ENCODE measurements at places on chromosomes 2 and 18.

DNA sequence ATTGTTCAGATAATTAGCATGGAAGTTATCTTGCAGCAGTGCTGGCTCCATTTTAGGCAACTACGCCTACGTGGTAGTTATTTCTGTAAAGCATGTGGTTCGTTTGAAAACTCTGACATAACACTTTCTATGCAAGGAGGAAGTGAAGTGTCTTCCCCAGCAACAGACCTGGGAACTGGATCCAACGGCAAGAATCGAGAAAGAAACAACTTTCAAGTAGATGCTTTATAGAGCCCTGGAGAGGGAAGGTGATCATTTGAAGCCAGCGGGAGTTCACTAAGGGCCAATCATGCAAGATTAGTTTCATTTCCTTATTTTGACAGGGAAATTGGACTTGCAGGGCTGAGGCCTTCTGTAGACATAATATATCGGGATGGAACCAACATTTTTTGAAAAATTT lies 218.3 kb downstream of the ACKR3 start:
- DNase-seq: no peak

DNA sequence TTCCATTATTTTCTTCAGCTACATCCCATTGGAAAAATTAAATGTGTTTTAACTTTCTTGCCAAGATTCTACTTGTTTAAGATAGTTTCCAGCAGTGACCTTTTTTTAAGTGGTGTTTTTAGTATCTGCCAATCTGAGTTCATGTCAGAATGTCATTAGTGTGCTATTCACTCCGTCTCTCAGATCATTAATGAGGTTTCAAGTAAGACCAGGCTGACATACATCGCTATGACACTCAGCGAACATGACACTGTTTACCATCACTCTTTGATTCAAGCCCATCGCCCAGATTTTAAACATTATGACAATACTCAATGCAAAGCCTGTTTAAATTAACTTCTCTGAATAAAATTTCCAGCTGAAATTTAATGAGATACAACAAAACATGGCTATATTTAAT lies 272.0 kb upstream of the KYNU start:
- DNase-seq: no peak

- DNase-seq: no peak
Observed at GRCh38 chr18:3157606-3158005, 62.2 kb downstream of the MYOM1 start.

- no peak for DNase-seq
Observed at GRCh38 chr2:215917953-215918620, 95.3 kb downstream of the MREG start.

GRCh38 chr2:180829836-180830235 lies 150.6 kb upstream of the UBE2E3 start:
- no peak for DNase-seq

- DNase-seq: no peak
Observed at GRCh38 chr2:224999754-225000153, 42.5 kb downstream of the DOCK10 start.

DNA sequence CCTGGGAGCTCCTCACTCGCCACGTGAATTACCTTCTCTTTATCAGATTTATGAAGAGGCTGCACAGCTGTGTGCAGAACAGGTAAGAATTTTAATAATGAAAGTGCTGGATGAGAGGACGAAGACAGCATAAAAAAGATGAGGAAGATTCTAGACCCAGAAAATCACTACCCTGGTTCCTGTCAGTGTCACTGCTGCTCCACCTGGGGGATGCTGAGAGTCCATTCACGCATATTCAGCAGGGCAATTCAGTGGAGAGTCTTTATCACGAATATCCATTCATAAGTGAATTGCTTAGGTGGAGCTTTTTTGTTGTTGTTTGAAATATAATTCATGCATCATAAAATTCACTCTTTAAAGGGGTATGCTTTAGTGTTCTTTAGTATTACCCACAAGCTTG lies 52.0 kb downstream of the MRPL33 start:
- DNase-seq: no peak

GRCh38 chr2:161028581-161028980 lies 131.6 kb upstream of the TANK start:
- DNase-seq: no peak

DNA sequence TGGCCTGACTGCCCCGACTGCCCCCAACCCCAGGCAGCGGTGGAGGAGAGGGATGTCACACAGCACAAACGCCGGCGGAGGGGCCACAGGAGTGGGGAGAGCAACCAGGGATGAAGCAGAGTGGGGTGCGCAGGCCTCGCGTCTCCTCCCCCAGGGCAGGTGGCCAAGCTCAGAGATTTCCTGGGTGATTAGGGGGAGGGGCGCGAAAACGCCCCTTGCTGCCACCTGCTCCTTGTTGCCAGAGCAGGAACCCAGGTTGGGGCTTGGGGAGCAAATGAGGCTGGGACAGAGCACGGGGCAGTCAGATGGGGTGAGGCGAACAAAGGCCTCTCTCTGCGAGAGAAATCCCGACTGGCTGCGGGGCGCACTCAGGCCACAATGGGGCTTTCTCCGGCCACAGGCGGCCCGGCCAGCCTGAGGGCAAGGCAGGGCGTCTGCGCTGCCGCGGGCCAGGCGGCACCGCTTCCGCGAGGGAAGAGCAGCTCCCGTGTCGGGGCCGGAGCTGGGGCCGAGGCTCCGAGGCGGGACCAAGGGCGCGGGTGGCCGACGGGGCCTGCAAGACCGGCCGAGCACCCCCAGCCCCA lies 11.5 kb downstream of the TEX44 start:
- DNase-seq: peak; percentile 66

DNA sequence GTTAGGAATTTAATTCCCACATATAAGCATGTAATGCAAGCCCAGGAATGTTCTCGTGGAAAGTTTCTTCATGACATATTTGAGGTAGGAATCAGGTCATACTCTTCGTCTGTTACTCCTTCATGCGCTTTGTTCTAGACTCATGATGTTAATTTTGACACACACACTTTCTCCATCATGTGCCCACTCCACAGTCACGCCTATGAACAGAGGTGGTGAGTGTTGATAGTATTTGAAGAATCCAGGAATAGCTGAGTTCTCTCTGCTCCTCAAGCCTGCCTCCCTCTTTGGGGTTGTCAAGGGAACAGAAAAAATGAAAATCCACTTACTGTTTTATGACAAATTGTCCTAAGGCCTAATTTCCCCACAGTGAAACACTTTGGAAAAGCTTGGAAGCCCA lies 117.3 kb upstream of the SERPINE2 start:
- no peak for DNase-seq

DNA sequence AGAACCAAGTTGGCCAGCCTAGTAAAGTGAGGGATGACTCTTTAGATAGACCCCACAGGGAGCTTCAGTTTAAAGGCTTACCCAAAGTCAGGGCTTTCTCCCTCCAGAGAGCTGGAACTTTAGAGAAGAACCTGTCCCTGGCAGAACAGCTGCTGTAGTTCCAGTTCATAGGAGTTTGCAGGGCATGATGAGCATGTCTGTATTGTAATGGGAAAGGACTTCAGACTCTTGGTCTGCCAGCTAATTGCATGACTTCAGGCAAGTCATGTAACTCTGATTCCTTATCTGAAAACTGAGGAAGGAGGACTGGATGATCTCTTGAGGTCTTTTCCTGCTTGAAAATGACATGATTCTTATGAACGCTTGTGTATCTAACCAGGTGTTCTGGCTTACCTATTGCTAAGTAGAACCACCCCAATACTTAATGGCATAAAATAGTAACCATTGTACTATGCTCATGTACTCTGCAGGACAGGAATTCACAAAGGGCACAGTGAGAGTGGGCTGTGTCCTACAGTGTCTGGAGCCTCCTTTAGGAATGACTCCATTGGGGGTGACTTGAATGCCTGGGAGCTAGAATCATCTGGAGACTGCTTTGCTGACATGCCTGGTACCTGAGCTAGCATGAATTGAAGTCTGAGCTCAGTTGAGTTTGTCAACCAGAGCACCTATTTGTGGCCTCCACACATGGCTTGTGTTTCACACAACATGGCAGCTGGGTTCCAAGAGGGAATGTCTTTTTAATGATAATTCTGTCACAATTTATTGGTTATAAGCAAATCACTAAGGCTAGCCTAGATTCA lies 18.9 kb downstream of the SP5 start:
- DNase-seq: no peak

- peak; percentile 29 for DNase-seq
Observed at GRCh38 chr2:188765522-188766470, 208.4 kb upstream of the COL3A1 start.

GRCh38 chr2:556485-556884 lies 120.7 kb downstream of the TMEM18 start:
- no peak for DNase-seq

DNA sequence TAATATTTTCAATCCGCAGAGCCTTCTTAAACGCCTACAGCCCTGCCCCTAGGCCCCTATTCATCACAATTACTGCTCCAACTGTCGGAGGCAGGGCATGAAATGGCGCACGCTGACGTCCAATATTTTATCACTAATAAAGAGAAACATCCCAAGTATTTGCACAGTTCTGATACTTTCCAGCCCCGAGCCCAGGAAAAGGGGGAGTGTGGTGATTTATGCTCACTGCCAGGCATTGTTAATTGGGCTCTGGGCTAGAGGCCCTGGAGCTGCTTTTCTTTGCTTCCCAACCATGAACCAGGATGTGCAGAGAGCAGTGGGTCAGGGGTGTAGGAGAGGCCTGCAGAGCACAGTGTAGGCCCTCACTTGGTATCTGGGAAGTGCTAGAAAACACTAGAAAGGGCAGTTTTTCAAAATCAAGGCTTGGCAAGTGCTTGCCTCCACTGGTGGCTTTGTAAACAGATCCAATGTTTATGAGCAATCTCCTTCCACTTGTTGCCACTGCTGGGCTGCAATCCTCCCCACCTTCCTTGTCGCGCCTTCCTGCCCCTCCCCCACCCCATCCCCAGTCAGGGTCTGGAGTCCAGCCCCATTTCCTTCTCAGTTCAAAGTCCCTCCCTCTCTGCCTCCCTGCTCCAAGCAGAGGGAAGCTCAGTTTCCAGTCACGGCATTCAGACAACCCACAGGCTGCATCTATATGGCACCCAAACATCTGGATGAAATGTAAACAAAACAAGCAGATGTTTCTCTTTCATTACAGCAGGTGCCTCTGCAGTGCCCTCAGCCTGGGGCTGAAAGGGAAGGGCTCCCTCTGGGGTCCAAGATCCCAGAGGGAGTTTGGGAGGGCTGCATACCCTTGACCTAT lies 83.9 kb upstream of the PKDCC start:
- peak; percentile 72 for DNase-seq

DNA sequence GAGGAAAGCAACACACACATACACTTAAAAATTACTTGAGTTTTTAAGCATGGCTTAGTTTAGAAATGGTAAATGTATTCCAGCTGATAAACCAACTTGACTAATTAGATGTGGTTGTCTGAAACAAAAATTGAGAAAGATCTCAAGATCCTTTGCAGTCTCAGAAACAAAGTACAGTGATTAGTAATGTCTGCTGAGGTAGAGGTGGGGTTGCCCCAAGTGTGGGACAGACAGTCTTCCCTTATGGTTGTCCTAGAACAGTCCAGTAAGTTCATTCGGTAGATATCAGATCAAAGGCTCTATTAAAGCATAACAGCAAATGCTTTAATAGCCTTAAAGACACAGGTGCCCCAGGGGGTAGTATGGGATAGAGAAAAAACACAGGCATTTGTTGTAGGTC lies 94.5 kb downstream of the BARD1 start:
- no peak for DNase-seq

DNA sequence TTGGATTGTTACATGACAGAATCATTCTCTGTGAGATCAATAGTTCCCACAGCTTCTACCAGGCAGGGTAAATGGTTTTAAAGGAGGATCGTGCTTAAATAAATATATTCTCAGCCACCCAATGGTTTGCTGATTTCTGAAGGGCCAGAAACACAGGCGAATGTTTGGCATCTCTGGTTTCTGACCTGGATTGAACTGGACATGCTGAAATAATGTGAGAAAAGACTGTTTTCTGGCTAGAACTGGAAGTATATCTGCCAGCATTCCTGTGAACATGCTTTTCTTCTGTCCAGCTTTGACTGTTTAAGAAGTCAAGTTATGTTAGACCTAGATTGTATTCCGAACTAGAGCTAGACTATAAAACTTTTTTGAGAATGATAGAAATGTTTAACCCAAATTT lies 77.1 kb upstream of the COL3A1 start:
- no peak for DNase-seq
